ENCODE measurements at places on chromosomes 7 and 10.

- DNase-seq: no peak
Observed at GRCh38 chr10:114605155-114605797, 52.8 kb downstream of the ABLIM1 start.

- DNase-seq: no peak
Observed at GRCh38 chr10:73893426-73893825, 17.5 kb upstream of the PLAU start.

- no peak for DNase-seq
Observed at GRCh38 chr10:6299234-6299633, 96.5 kb downstream of the PFKFB3 start.

DNA sequence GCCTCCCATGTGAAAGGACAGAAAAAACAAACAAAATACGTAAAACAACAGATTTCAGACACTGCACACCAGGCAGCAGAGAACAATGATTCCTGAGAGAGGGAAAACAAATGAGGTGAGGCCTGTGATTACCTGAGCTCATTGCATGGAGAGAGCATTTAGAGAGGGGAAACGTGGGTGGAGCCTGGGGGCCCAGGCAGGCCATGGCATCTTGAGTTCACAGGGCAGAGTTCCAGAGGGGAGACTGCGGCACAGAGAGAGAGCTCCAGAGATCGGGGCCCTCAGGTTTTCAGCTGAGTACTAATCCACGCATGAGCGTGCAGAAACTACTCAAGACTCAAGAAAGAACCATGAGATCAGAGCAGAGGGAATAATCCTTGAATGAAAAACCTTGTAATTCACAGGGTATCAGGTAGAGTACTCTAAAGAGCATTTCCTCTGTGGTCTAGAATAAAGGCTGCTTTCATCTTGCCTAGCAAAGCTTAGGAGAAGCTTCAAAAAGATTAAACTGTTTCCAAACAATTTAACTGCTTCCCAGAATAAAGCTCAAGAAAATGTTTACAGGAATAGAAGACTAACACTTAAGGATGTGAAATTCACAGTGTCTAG, 46.6 kb upstream of the ARHGAP12 start:
- DNase-seq: no peak

Measured in NCI-H2171 treated with DMSO at 0.1 percent for 48 hours (cell line).